ENCODE measurements at places on chromosomes 2 and 18.

- no peak for DNase-seq
These were observed 129.7 kb downstream of the RTP5 start for GRCh38 chr2:241999184-241999583.

DNA sequence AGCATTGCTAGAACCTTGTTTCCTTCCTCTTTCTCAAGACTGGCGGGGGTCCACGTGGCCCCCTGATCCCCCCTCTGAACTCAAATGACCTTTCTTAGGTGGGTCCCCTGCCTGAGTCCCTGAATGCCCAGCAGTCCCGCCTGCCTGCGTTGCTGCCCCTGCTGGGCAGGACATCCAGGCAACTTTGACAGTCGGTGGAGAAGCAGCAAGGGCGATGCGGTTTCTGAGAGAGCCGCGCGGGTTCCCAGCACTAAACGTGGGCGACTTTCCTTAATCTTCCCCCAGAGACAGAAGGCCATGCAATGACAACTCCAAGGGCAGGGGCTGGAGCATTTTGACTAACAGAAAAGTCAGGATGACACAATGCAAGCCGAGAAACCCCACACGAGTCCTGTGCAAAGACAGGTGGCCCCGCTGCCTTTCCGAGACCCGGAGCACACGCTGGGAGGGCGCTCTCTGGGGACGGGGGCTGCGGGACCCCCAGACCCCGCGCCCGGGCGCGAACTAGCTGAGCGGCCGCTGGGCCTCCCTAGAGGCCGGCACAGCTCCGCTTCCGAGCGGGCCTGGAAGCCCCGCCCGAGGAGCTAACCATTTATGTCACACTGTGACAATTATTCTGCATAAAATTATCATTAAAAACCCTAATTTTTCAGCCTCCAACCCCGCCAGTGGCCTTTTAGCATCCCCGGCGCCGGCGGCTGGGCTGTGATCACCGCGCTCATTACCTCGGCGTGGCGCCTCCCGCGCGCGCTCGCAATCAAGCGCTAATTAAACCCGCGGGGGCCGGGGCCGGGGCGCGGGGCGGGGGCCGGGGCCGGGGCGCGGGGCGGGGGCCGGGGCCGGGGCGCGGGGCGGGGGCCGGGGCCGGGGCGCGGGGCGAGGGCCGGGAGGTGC, 27.4 kb downstream of the ASB18 start:
- DNase-seq, result no peak

DNA sequence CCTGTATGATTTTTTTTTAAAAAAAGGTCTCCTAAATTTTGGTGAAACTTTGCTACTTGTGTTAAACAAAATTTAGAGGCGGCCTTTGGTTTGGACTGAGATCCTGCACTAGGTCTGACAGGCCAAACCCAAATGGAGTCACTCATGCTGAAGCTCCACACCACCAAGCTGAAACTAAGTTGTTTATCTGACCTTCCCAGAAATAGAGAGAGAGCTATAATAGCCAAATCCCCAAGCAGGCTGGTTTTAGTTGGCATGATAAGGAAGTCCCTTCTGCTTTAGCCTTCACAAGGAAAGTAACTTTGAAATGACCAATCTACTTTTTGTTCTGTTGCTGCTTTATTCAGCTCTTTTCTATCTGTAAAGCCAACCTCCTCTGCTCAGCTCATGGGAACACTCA, 17.1 kb upstream of the THUMPD2 start:
- DNase-seq, result no peak

DNA sequence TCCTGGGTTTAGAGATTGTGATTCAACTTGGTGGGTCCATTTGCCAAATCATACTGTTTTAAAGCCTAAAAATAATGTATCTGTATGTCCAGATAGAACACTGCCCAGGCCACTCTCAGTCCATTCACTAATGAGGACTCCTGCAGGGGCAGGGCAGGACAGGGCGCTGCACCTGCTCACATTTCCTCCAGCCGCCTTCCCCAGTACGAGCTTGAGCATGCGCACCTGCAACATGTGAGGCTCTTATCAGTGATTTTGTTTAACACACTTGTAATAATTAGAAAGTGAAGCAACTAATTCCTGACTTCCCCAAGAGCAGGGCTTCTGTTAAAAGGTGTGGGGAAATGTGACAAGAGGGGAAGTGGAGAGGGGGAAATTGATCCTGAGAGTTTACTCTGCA, 89.7 kb downstream of the AFF3 start:
- DNase-seq, result no peak
